ENCODE measurements at places on chromosomes 1 and 21.

- no peak for DNase-seq
These were observed 18.6 kb downstream of the USP24 start for GRCh38 chr1:55196433-55197035.

DNA sequence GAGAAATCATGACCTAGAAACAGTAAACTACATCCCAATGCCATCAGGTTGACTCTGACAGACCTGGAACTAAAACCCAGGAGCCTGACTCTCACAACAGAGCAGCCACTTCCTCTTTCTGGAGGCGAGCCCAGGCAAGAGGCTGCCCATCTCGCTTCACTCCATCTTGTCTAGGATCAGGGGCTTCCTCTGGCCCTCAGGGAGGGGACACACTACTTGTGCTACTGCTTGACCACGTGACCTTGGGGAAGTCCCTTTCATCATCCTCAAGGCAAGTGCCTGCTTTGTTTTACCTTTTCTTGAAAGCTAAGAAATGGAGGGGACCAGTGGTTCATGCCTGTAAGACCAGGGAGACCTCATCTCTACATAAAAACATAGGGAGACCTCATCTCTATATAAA, 2.6 kb upstream of the TENT5B start:
- no peak for DNase-seq

GRCh38 chr21:14086553-14086952, 124.2 kb downstream of the LIPI start:
- no peak for DNase-seq

DNA sequence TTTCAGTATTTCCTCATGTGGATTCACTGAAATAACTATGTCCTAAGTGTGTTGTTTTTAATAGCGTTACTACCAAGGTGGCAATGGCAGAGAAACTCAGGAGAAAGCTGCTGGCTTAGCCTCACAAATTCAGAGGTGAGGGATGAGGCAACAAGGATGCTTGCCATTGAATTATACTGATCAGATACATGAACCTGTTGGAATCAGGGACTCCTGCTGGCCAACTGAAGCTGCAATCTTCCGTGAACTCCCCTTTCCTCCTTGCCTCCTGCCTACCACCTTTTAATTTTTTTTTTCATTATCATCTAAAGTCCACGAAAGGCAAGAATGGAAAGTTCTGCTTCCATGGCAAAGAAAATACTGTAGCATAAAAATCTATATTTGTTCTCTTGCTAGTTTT, 254.7 kb downstream of the NFIA start:
- DNase-seq, result no peak

- DNase-seq, result no peak
These were observed 14.4 kb downstream of the COLGALT2 start for GRCh38 chr1:184023171-184023570.

DNA sequence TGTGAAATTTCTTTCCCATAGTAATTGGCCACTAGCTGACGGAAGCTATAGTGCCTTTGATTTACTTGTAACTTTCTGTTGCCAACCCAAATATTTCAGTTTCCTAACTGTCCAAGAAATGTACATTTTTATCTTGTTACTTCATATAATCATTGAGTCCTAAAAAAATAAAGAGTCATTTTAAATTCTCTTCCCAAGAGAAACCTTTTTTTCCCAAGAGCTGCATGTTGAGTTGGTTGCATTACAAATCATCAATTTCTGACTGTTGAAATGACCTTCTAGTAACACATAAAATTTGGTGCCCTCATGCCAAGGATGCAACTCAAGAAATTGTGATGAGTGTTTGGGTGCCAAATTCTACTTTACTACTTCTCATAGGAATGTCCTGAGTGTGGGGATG, 61.0 kb downstream of the HMCN1 start:
- peak; percentile 84 for DNase-seq

DNA sequence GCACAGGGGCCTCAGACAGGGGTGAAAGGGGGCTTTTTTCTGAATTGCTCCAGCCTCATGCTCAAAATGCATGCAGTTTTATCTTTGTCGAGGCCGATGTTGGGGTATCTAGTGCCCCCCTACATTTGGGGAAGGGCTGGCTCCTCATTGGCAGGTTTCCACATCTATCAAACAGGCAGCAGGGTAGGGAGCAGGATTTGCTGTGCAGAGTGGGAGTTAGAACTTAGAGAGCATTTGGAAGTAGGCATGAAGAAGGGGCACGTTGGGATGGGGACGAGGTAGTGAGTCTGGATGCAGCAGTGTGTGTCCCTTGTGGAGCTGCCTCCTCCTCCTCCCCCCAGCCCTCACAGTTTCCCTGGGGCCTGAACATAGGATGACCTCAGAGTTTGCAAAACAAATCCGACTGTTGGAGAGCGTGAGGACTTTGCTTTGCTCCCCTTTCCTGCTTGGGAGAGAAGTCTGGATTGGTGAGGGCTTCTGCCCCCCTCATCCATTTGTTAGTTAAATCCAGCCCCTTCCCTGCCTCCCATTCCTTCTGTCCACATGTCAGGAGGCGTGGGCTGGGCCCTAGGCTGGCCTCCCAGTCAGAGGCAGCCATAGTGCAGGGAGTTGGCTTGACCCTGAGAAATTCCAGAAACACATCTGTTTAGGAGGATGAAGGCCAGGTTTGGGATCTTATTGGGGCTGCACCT, 36.9 kb upstream of the GPR37L1 start:
- DNase-seq, result no peak

DNA sequence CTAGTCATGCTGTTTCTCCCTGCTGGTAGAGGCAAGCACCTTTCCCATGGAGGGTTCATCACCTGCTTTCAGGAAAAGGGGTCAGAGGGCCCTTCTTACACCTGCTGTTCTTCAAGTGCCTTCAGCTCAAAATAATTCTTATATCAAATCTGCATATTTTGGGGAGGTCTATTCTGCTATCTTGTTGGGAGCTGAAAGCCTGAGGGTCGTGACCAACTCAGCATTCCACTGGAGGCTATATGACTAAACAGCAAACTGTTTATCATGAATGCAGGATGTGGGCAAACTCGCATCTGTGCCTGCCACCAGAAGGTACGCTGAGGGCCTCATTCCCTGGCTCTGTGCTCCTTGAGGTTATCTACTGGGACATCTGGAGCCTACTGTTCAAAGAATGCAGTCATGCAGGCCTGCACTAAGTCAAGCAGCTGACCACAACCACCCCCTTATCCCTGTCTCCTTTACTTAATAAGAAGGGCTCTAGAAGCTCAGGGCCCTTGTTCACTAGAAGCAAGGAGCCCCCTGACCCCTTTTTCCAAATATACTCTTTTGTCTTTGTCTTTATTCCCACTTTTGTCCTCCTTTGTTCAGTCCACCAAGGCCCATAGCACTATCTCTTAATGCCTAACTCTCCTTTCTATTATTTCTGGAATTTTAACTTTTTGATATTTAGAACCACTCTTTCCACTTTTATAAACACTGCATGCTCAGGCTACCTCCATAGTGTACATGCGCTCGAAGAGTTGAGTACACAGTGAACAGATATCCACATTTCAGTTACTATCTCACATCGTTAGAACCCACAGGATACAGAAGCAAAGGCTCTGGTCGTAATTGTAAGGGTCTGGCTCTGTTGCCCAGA, 4.5 kb upstream of the TRIM17 start:
- DNase-seq, result no peak

GRCh38 chr1:234977875-234978396, 150.7 kb downstream of the TOMM20 start:
- no peak for DNase-seq

DNA sequence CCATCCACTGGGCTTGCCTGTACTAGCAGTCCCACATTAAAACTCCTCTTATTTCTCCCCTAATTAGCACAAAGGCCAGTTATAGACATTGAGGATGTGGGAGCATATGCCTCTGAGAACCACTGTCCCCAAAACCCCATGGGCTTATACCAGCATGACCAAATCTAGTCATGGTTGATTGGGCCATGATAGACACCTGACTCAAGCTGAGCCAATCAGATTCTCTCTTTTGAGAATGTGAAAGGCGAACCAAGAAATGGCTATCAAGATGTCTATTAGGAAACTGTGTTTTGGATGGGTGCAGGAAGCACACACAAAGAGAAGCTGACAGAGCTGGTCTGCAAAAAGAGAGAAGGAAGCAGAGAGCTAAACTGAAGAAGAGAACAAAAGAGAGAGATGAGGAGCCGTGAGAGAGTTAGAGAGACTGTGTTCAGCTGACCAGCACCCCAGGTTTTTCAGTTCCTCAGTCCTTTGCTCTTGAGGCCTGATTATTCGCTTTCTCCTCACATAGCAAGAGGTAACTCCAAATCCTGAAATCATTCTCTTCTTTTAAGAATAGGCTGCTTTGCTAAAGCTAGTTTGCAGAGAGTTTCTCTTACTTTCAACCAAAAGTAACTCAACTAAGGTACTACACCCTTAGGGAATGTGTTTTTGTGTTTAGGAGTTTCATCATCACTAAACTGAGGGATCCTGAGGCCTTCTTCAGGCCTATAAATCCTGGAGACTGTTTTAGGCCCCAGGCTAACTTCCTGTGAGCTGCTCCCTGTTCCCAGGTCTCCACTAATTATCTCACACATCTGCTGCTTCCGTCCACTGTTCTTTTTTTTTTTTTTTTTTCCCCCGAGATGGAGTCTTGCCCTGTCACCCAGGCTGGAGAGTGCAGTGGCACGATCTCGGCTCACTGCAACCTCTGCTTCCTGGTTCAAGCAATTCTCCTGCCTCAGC, 7.9 kb upstream of the TIPRL start:
- no peak for DNase-seq

- no peak for DNase-seq
These were observed 10.6 kb downstream of the ZBTB17 start for GRCh38 chr1:15965228-15965767.

GRCh38 chr1:172162236-172162635, 258.2 kb upstream of the C1orf105 start:
- no peak for DNase-seq

DNA sequence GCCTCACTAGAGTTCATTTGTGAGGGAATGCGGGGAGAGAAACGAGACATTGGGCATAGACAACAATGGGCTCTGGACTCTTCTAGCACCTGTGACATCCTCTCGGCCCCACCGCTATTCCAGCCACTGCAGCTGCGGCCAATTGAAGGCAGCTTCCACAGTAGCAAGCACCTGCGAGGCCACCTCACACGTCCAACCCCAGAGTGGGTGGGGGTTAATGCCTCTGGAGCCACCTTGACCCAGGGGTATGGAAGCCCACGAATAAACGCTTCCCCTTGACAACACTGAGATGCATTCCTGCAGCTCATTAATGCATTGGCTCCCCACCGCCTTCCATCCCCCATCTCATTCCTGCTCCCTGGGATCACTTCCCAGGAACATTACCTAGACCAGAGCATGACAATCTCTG, 104.4 kb downstream of the GLIS1 start:
- DNase-seq, result no peak

DNA sequence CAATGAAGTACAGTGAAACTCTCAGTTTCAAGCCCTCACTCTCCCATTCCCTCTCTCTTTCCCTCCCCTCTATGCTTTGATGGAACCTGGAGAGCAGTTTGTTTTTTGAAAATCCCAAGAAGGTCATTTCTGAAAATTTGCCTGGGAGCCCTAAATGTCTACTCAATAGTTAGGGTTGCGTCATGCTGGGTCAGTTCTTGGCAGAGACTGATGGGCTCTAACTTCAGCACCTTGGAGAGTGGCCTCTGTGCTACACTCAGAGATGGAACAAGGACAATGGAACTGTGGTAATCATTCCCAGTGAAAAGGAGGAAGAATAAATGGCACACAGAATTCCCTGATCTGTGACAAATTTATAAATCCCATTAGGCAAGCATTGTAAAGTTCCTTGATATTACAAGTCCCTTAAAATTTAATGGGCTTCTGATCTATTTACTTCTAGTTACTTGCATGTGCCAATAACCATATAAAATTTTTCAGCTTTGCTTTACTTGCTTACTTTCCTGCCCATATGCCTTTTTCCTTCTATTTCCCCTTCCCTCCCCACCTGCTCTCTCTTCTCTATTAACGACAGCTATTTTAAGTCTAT, 182.9 kb upstream of the KCND3 start:
- DNase-seq, result peak; percentile 20

- no peak for DNase-seq
These were observed 75.3 kb downstream of the ST6GALNAC5 start for GRCh38 chr1:76942549-76942948.

- no peak for DNase-seq
These were observed 22.8 kb downstream of the IFI44 start for GRCh38 chr1:78672428-78672827.

DNA sequence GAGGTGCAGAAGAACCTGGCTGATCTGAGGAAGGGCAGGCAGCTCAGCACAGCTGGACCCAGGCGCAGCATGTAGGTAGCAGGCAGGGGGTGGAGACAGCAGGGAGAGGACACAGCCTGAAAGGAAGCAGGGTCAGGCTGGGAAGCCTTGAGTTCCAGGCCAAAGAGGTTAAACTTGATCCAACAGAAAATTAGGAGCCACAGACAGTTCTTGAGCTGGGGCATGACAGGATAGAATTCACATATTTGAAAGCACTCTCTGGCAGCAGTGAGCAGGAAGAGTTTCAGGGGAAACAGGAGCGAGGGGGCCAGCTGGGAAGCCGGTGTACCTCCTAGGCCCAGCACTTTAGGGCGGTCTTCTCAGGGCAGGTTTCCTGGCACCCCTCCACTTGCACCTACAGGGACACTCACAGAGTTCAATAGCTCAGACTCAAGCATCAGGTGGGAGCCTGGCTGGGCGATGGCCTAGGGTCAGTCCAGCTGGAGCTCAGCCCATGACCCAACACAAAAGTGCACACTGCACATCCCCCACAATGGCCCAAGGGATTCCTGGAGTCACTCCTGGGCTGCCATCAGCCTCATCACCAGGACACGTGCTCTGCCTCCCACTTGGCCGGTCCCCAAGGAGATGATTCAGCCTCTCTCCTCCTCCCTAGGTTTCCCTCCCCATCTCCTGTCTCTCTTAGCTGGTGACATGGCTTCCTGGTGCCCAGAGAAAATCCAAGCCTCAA, 22.7 kb downstream of the MATN1 start:
- DNase-seq, result peak; percentile 60

DNA sequence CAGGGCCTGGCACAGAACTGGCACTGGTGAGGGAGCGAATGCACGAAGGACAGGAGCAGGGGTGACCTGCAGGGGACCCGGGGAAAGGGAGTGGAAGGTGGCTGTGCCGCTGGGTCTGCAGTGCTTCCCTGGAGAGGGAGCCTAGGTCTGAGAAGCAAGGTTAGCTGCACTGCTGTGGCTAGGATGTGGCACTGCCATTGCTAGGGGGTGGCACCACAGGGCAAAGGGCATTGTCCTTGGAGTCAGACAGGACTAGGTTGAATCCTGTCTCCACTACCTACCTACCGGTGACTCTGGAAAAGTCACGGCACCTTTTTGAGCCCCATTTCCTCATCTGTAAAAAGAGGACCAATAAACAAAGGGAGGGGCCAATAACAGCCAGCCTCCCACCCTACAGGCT, 28.3 kb downstream of the SLC1A7 start:
- DNase-seq, result no peak

DNA sequence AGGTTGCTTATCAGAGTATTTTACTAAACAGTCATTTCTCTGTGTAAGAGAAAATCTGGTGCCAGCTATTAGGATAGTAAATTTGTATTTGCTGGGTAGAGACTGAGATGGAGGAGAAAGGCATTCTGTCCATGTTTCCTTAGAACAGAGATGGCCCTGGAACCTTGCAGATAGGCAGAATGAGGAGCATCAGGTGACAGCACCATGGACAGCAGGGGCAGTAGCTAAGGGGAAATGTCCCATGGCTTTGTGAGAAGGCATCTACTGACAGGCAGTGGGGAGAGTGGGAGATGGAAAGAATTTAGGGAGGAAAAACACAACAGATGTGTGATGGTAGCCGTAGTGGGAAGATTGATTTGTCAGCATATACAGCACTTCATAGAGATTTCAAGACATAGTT, 105.0 kb downstream of the PRRX1 start:
- DNase-seq, result no peak

GRCh38 chr1:203338335-203339036, 12.4 kb downstream of the FMOD start:
- peak; percentile 55 for DNase-seq
